Muscle of back (tissue), 13 donors: ENCODE measurements at places on chromosomes 5 and 9. TPM values are rescaled to one million over a fixed set of nuclear protein-coding genes. Genes with fewer than 3 reads are reported as not detected.

- no peak for DNase-seq
Observed at GRCh38 chr5:157624144-157624543, 28.1 kb downstream of the SOX30 start.

GRCh38 chr5:178336889-178337288 is 104.3 kb upstream of the PHYKPL start:
- no peak for DNase-seq

GRCh38 chr9:122392714-122393113 is 21.9 kb downstream of the PTGS1 start:
- no peak for DNase-seq

GRCh38 chr5:165673499-165673898 is 2168.1 kb downstream of the MAT2B start:
- no peak for DNase-seq

DNA sequence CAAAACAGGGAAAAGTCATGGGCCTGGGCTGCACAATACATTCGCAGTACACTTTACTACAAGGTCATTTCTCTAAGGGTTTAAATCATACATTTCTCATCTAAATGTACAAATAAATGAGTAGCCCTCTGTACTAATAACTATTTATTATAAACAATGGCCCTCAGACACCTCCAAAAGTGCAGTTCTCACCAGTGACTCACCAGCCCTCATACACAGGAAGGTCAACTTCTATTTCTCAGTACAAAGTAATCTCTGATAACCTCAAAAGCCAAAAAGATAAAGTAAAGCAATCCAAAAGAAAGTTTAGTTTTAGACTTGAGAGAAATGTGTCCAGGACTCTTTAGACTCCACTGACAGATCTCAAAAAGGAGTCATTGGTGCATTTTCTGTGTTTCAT is 1258.1 kb upstream of the CDH6 start:
- no peak for DNase-seq

- no peak for DNase-seq
Observed at GRCh38 chr9:35254984-35255857, 93.4 kb downstream of the UNC13B start.

DNA sequence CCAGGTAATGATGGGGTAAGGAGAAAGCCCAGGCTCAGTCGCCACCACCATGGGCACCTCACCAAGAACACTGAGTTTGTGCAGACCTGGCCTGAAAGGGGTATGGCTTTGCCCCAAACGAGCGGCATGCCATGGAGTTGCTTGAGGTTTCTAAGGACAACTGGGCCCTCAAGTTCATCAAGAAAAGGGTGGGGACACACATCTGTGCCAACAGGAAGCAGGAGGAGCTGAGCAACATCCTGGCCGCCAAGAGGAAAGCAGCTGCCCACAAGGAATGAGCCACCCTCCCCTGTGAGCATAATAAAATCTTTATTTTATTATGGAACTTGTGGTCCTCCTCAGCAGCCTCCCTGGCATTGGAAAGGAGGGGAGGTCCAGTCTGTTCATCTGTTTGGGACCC is 23.8 kb downstream of the CD14 start:
- DNase-seq = no peak

DNA sequence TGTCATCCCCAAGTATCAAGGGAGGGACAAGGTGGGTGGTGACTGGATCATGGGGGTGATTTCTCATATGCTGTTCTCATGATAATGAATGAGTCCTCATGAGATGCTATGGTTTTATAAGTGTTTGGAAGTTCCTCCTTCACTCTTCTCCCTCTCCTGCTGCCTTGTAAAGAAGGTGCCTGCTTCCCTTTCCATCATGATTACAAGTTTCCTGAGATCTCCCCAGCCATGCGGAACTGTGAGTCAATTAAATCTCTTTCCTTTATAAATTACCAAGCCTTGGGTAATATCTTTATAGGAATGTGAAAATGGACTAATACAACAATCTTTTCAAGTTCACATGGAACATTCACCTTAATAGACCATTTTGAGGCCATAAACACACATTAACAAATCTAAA is 21.5 kb upstream of the DOCK2 start:
- DNase-seq = no peak

DNA sequence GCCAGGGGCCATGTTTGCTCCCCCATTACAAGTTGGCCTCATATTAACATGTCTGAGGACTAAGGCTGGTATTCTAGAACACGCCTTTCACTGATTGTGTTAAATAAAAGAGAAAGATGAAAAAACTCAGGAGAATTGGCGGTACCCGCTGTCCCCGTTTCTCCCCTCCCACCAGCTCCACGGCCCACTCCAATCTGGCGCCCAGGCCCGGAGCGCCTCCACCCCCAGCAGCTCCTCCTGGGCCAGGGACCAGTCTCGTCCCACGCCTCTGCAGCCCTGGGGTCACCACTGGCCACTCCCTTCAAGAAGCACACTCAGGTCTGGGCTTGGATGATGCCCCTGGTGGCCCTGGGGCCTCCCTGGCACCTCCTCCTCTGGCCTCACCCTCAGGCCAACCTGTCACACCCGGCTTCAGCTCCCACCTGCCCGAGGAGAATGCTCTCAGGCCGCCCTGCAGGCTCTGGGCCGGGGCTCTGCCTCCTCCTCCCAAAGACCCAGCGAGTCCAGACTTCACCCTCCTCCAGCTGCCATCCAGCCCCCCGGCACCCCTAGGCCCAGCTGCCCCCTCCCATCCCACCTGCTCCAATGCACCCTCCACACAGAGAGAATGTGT is 133.0 kb upstream of the PPP1R26 start:
- no peak for DNase-seq

- no peak for DNase-seq
Observed at GRCh38 chr5:71652803-71653543, 65.8 kb downstream of the MCCC2 start.

DNA sequence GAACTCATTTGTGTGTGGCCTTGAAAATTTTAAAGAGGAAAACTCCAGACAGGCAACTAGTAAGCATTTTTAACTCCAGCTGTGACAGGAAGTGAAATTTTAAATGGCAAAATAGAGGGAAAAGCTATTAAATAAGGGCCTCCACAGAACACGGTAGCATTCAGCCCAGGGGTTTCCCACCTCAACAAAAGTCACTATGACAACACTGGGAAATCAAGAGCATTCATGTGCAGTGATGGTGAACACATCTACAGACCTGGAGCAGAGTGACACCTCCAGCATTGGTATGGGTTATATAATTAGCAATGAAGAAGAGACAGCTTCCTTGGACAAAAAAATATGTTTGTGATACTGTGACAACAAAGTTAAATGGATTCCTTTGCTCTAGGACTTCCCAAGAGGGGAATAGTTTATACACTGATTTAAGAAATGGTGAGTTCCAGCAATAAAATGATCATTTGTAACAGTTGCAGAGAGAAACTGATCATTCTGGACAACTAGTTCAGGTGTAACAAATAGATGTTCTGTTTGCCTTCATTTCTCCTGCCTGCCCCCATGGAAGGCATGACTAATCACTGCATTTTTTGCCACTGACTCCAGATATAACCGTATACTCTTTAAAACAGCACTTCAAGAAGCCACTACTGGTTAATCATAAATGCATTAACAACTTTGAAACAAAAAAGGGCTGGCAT is 93.3 kb upstream of the SLC44A1 start:
- DNase-seq = no peak

DNA sequence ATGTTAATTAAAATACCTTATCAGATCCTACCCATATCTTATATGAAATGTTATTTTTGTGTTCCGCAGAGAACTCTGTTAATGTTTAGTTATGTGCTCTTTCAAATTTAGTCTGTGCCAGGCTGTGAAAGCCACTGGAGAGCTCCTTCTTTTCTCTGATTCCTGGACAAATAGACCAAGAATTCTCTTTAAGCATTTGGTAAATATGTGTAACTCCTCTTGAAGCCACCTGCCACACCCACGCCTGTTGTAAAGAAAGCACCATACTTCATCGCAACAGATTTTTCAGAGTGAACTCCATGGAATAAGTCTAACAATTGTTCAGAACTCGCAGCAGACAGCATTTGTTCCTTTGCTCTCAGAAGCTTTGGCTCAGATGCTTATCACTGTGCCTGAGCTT is 301.1 kb downstream of the FAM170A start:
- DNase-seq = no peak

GRCh38 chr9:76905791-76906646 is at the start of gene PRUNE2:
PRUNE2 (minus strand) TSS chr9:76906114; CDS start chr9:76905963, 151 bp downstream.
- peak; percentile 72 for DNase-seq

GRCh38 chr5:179381691-179382090 is 36.4 kb upstream of the ADAMTS2 start:
- DNase-seq = no peak

GRCh38 chr5:33513462-33514185 is 72.9 kb downstream of the TARS1 start:
- DNase-seq = no peak

- no peak for DNase-seq
Observed at GRCh38 chr5:90767710-90768109, 209.1 kb downstream of the ADGRV1 start.

DNA sequence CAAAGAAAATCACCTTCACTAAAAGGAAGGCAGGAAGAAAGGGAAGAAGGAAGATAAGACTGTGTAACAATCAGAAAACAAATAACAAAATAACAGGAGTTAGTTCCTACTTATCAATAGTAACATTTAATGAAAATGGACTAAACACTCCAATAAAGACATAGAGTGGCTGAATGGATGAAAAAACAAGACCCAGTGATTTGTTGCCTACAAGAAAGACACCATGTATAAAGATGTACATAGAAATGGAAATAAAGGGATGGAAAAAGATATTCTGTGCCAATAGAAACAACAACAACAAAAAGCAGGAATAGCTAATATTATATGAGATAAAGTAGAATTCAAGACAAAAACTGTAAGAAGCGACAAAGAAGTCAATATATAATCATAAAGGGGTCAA is 116.8 kb downstream of the LURAP1L start:
- DNase-seq = no peak

- no peak for DNase-seq
Observed at GRCh38 chr5:131505237-131505908, 129.7 kb downstream of the RAPGEF6 start.

DNA sequence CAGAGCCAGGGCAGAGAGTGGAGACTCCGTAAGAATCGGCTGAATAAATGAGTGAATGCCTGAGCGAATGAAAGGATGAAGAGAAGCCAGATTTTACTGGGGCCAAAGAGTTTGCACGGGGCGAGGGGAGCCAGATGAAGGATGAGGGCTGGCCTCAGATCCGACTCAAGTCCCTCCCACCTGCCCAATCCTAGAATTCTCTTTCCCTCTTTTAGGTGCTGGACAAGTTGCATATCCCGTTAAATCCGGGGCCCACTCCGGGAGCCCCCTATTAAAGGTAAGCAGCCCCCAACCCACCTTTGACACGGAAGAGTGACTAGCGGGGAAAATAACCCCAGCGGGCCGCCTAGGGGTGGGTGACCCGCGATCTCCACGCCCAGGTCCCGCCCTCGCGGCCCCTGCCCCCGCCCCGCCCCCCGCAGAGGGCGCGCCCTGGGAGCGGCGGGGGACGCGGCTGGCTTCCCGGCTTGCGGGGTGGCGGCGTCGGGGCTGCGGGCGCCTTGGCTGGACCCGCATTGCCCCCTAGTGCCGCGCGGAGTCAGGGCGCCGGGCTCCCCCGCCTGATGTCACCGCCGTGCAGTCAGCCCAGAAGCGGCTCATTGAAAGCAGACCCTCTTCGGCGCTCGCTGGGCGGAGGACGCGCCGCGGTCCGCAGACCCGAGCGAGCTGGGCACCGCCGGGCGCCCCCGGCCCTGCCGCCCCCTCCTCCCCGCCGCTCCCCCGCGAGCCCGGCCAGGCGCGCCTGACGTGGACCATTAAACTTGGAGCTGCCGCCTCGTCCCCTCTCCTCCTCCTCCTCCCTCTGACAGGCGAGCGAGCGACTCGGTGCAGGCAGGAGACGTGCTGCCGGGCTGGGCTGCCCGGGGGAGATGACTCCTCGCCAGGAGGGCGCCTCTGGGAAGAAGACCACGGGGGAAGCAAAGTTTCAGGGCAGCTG is at the start of gene ADRA1B:
Gene ADRA1B, plus strand, starts transcription at position 579 of the 937 bp plus-strand sequence. CDS start 424 bp downstream, outside the sequence.
- DNase-seq = peak; percentile 83

GRCh38 chr9:38130724-38131123 is 61.7 kb upstream of the SHB start:
- no peak for DNase-seq

DNA sequence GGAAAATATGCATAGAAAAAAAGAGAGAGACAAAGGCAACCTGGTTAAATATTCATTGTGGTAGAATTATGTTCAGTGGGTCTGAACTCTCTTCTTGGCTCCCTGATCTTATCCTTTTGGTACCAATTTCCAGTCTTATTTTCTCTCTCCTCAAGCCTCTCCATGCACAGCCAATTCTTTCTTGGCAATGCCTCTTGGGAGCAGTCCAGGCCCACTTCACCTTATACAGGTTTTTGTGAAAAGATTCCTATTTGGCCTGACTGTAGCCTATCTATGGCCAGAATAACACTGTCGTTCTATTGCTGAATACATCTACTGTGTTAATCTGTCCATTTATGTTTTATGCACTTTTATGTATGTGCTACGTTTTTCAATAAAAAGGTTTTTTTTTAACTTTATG is 2.7 kb downstream of the ELOVL7 start:
- no peak for DNase-seq

TMEM171 gene
- 1.1 TPM for polyA plus RNA-seq

ARID3C gene
- 0.14 TPM for polyA plus RNA-seq

SLC34A1 gene
- not detected for polyA plus RNA-seq

MAPK9 gene
- polyA plus RNA-seq = 32.7 TPM

RLN2 gene
- polyA plus RNA-seq = 0.88 TPM

MCC gene
- 12.7 TPM for polyA plus RNA-seq

CDKN2B gene
- polyA plus RNA-seq = 0.29 TPM
